ENCODE measurements at places on chromosomes 12 and 14.

DNA sequence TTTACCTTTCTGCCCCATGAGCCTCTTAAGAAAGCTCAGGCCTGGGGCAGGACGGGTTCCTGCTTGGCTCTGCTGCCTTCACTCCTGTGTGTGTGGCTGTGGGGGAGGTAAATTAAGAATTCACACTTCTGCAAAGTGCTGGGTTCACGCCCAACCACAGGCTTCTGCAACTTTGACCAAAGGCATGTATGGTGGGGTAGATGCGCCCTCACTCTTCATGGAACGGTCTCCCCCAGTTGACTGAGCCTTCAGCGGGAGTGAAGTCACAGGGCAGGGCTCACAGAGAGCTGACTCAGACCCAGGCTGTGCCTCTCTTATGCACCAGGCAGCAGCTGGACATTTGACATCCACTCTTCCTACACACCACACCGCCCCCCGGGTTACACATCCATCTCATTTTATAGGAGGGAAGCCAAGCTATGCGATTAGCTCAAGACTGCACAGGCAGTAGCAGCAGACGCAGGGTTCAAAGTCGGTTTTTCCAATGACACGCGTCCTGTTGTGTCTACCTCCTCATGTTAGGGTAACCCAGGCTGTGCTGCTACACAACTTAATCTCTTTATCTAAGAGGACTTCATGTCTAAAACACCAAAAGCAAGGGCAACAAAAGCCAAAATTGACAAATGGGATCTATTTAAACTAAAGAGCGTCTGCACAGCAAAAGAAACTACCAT is 15.4 kb upstream of the BCL11B start:
- no peak for DNase-seq

DNA sequence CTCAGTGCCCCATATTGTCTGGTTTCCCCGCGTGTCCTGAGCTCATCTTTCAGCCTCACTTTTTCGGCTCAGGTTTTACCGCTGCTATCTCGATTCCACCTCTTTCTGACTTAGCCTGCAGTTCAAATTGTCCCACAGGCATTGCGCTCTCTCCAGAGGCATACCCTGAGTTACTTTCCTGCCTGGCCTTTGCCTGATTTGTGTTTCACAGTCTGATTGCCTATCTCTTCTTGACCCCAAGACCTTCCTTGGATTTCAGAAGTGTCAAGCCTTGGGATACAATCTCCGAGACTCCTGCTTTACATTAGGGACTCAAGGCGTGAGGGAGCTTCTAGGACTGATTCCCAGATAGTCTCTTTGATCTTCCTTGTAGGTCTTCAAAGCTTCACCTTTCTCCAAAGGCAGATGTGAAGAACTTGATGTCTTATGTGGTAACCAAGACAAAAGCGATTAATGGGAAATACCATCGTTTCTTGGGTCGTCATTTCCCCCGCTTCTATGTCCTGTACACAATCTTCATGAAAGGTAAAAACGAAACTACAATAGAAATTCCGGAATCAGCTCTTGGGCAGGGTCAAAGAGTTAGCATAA is 629 bp downstream of the LETMD1 start:
- no peak for DNase-seq

- no peak for DNase-seq
Measured at GRCh38 chr14:96126339-96126782, 78.3 kb upstream of the BDKRB2 start.

DNA sequence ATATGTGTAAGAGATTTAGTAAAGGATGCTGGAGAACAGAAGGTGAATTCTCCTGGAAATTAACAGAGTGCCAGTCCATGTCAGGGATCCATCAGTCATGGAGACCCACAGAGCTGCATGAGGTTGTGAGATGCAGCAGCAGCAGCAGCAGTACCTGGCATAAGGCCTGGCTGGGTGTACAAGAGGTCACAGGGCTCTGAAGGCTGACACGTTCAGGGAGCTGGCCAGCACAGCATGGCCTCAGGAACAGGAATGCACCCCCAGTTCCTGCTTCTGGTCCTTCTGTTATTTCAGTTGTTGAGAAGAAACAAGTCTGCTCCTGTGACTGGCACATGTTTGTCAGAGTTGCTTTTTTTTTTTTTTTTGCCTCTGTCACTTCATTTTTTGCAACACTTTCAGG is 210.8 kb downstream of the CNTN1 start:
- no peak for DNase-seq

DNA sequence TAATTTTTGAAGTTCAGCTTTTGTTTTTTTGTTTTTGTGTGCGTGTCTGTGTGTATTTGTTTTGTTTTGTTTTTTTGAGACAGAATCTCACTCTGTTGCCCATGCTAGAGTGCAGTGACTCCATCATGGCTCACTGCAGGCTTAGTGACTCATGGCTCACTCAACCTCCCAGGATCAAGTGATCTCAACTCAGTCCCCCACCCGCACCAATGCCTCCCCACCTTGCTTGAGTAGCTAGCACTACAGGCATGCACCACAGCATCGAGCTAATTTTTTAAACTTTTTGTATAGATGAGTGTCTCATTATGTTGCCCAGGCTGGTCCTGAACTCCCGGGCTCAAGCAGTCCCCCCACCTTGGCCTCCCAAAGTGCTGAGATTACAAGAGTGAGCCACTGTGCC is 981.4 kb downstream of the BCL11B start:
- DNase-seq: no peak

DNA sequence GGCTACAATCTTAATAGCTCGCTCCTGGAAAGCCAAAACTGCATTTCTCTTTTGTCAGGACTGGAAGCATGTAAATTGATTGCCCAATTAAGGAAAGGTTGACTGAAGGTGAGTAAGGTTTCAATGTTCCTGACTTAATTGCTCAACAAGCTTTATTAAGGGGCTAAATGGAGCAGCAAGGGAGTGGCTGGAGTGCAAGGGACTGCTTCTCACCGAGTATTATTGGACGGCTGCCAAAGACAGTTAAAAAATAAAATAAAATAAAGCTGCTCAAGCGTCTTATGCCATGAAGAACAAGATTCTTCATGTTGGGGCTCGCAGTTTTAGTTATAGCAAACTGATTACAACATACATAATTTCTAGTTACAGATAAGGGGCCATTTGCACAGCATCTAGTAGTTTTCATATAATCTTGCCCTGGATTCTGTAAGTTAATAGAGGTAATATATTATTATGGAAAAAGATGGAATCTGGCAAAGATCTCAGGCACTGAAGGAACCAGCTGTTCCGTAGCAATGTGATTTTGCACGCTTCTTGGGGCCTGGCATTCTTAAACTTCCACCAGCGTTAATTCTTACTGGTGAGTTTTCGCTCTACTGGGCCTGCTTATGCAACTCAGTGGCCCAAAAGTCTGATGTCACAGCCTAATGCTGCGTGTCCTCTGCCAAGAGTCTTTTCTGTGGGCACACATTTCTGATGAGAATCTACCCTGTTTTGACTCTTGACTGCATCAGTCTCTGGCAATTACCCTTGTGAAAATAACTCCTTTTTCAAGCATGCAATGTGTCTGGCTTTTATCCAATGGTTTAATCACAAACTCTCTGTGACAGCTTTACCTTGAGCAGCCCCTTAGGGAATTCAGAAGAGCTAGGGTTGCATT is 108.5 kb downstream of the SLC38A1 start:
- no peak for DNase-seq

GRCh38 chr14:43338713-43339112 is 1168.4 kb downstream of the FSCB start:
- DNase-seq: no peak

GRCh38 chr12:125564753-125565152 is 499.5 kb downstream of the AACS start:
- DNase-seq: no peak

- DNase-seq: no peak
Measured at GRCh38 chr14:35213143-35213788, 78.9 kb upstream of the PSMA6 start.

DNA sequence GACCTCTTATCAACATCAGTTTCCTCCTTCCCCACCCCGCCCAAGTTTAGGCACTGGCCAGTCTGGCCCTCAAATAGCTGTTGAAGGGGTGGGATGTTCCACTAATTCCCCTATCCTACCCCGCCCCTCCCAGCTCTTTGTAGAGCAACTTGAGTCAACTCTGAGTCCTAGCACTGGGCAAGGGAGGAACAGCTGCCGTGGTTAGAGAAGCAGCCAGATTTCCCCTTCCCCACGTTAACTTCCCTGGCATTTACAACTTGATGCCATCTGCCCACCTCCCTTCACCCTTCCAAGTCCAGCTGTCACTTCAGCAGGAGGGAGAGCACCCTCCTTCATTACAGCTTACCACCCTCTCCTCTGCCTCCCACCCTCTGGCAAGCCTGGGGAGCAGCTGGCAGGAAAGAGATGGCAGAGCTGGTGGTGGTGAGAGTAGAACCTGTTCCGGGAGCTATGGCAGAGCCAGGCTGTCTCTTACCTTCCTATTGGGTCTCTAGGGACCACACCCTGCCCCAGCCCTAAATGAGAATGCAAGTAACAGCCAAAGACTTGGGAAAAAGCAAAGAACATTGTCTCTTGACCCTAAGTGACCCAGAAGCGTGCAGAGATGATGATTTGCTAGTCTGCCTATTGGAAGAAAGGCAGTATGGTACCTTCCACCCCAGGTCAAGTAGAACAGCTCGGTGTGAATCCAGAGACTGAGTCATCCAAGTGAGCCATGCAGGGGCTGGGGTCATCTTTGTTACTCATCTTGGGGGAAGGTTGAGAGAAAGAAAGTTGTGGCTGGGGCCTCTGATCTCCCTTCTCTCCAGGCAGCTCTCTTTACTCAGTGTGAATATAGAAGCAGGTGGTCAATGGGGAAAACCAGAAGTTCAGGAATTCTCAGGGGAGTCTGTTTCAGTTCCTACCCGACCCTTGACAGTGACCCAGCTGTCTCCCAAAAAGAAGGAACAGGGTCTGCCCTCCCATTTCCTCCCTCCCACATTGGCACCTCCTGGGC is 1.5 kb downstream of the BLOC1S1 start:
- DNase-seq: peak; percentile 42

- DNase-seq: peak; percentile 75
Measured at GRCh38 chr12:62744551-62744950, 190.4 kb downstream of the PPM1H start.

All from aorta (tissue), 5 donors.